ENCODE measurements at places on chromosomes 1 and 21.

GRCh38 chr1:2038229-2038628 lies 12.0 kb upstream of the PRKCZ start:
- DNase-seq: no peak

DNA sequence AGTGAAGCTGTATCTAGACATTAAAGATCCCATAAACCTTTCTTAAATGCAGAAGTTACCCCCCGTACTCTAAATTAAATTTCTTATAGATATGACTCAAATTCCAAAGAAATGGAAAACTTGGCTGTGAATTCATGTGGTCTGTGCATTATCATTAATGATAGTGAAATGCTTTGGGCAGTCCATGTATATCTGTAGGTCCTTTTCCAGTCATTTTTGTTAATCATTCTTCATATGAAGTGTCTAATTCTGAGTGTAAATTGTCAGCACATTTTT lies 89.3 kb downstream of the RGL1 start:
- DNase-seq: no peak

- no peak for DNase-seq
Measured at GRCh38 chr1:191490303-191490702, 668.0 kb upstream of the RGS18 start.

DNA sequence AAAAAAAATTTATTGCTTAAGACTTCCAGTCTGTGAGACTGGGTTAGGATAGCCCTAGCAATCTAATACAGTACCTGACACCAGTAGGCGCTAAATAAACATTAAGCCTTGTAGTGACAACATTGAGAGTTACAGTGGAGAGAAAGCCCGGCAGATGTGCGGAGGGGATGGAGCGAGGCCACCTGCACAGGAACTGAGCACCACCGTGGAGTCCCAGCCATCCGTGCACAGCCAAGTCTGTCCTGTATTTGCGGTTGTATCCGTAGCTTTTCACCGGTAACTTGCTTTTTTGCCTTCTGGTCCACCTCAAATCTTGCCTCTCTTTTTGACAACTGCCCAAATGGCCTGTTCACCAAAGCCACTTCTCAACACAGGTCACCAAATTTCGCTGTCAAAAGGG lies 260.1 kb downstream of the GPATCH2 start:
- no peak for DNase-seq

GRCh38 chr1:232966663-232967062 lies 16.3 kb downstream of the NTPCR start:
- DNase-seq: no peak

GRCh38 chr21:40610345-40610744 lies 236.6 kb downstream of the DSCAM start:
- DNase-seq: no peak

- DNase-seq: peak; percentile 48
Measured at GRCh38 chr1:216804111-216804510, 80.9 kb upstream of the ESRRG start.

GRCh38 chr1:206469411-206469932 lies 804 bp upstream of the IKBKE start:
- no peak for DNase-seq

GRCh38 chr1:72946903-72947499 lies 664.7 kb upstream of the NEGR1 start:
- DNase-seq: no peak

DNA sequence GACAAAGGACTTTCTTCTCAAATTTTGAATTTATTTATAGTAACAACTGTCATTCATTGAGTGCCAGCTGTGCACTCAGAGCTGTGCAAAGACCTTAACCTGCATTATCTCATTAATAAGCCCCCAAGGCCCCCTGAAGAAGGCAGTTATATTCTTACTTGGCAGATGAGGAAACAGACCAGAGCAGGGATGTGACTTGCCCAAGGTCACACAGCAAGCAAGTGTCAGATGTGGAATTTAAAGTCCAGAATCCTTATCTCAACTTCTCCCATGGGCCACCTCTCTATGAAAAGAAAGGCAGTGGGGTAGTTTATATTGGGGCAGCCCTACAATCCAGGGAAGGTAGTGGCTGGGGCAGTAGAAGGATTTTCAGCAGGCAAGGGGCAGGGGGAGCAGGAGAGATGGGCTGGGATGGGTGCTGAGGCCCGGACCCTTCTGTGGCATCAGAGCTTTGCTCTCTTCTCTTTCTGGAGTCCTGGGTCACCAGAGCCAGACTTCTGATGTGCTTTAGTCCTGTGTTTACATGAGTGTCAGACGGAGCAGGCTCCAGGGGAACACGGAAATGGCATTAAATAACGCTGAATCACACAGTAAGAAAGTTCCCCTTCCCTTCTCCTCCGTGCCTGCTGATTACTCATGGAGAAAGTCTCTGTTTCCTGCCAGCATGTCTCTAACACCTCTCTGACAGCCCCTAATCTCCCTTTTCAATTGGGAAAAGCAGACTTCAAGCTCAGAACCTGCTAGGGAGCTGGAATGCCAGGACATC lies 39.5 kb downstream of the EPHB2 start:
- DNase-seq: no peak

GRCh38 chr1:232524056-232524455 lies 105.9 kb downstream of the SIPA1L2 start:
- no peak for DNase-seq

GRCh38 chr1:216913976-216914375 lies 190.7 kb upstream of the ESRRG start:
- no peak for DNase-seq

- peak; percentile 85 for DNase-seq
Measured at GRCh38 chr1:64495878-64496277, 25.9 kb downstream of the CACHD1 start.

DNA sequence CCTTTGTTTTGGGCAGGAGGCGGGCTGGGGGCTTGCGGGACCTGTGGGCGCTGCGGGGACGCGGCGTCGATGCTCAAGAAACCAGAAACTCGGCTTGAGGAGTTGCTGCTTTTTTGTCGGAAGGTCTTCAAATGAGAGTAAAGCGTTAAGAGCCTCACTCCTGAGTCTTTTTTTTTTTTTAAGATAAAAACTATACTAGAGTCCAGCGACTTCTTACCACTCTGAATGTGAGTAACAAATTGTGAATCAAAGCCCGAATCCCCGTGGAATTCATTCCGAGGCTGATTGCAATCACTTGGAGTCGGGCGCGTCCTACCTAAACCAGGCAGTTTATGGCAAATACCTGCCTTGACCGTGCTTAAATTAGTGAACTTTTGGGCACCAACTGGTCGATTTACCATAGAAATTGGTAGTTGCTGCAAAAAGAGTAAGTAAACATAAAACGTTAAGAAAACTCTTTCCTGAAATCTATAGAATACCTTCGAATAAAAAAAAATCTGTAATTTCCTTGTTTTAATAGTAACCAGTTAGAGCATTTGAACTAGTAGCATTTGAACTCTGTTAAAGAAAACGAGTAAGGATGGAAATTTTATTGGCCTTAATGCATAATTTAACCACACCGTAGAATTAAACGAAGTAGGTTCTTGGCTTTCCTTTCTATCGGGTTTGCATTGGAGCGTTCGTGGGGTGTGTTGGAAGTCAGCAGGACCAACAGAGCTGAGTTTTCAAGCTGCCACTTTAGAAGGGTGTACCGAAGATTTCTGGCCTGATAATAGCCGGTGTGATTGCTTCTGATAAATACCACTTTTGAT lies 769 bp downstream of the GPSM2 start:
- peak; percentile 47 for DNase-seq
